Daoy (cell line): ENCODE measurements at places on chromosomes 12 and 14. TPM values are rescaled to one million over a fixed set of nuclear protein-coding genes. Genes with fewer than 3 reads are reported as not detected.

The REP15 gene
- total RNA-seq: 1.8 TPM in 1 of 2 replicates, not detected in the other

The PRB2 gene
- not detected in 2 replicates for total RNA-seq

The FAM186B gene
- 0.17 and 0.30 TPM in 2 replicates for total RNA-seq

The KRT85 gene
- total RNA-seq: 0.80 TPM in 1 of 2 replicates, not detected in the other

The VSIG10 gene
- 18.2 and 18.9 TPM in 2 replicates for total RNA-seq

The CD163L1 gene
- 2.9 and 21.4 TPM in 2 replicates for total RNA-seq

The RAPGEF3 gene
- 0.83 and 1.4 TPM in 2 replicates for total RNA-seq

The LYZ gene
- not detected in 2 replicates for total RNA-seq

The MDGA2 gene
- total RNA-seq: 0.69 and 2.6 TPM in 2 replicates

The PARP11 gene
- total RNA-seq: 2.0 and 5.4 TPM in 2 replicates

The CATSPERB gene
- not detected in 2 replicates for total RNA-seq

The CMTM5 gene
- total RNA-seq: not detected in 2 replicates

The ATF1 gene
- total RNA-seq: 21.8 and 37.5 TPM in 2 replicates

DNA sequence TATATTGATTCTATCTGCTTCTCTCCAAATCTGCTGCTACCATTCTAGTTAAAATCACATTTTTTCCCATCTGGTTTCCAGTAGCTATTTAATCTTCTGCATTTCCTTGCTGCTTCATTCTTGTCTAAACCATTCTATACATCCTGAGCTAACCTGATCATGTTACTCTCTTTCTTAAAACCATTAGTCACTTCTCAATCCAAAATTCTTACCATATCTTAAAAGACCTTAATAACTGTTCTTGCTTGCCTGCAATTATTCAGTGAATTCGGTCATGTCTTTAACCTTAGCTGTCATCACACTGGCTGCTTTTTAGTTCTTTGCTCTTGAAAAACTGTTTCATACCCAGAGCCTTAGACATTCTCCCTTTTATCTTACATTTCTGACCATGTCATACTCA, 56.4 kb upstream of the PZP start:
- no peak for DNase-seq

GRCh38 chr12:28814246-28814645, 334.8 kb upstream of the FAR2 start:
- no peak for DNase-seq

GRCh38 chr12:93671044-93671443, 6.1 kb upstream of the CRADD start:
- no peak for DNase-seq

- peak; percentile 27 for DNase-seq
Observed at GRCh38 chr14:31926652-31927347, 150.3 kb upstream of the ARHGAP5 start.

GRCh38 chr12:22467190-22467589, 77.2 kb downstream of the C2CD5 start:
- DNase-seq: peak; percentile 58

- peak; percentile 79 for DNase-seq
Observed at GRCh38 chr14:101628471-101628966, 67.2 kb downstream of the DIO3 start.

- no peak for DNase-seq
Observed at GRCh38 chr14:90531497-90531896, 134.7 kb downstream of the CALM1 start.

- DNase-seq: no peak
Observed at GRCh38 chr12:101908395-101908794, 31.0 kb downstream of the DRAM1 start.

DNA sequence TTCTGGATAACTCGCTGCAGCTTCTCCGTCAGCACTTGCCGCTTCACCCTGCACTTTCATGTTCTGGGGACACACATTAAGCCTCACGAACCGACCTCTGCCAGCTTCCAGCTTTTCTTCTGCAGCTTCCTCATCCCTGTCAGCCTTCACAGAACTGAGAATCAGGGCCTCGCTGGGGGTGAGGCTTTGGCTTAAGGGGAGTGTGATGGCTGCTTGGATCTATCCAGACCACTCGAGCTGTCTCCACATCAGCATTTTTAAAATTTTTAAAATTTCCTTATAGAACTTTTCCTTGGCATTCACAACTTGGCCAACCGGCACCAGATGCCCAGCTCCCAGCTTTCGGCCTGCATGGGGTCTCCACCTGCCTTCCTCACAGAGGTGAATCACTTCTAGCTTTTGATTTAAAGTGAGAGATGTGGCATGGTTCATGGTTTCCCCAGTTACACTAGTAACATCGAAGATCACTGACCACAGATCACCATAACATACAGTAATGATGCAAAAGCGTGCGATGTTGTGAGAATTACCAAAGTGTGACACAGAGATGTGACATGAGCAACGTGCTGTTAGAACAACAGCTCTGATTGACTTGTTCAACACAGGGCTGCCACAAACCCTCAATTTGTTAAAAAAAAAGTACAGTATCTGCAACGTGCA, 139.1 kb upstream of the C14orf180 start:
- DNase-seq: no peak

- no peak for DNase-seq
Observed at GRCh38 chr12:40946612-40947194, 241.4 kb upstream of the PDZRN4 start.

DNA sequence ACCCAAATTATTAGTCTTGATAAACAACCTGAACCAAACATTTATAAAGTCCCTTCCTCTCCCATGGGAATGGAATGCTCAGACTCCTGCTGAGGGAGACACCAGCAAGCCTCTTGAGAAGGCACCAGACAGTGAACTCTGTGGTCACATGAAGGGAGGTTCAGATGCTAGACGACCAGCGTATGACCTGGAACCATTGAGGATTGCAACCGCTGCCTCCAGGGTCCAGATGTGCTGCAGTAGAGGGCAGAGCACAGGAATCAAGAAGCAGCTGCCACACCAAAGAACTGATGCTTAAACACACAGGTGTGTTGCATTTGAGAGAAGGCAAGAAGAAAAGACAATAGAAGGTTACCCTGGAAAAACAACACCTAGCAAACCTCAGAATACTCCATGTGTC, 592.4 kb downstream of the AACS start:
- no peak for DNase-seq

GRCh38 chr14:105469456-105470349, 4.9 kb upstream of the CRIP2 start:
- DNase-seq: no peak

DNA sequence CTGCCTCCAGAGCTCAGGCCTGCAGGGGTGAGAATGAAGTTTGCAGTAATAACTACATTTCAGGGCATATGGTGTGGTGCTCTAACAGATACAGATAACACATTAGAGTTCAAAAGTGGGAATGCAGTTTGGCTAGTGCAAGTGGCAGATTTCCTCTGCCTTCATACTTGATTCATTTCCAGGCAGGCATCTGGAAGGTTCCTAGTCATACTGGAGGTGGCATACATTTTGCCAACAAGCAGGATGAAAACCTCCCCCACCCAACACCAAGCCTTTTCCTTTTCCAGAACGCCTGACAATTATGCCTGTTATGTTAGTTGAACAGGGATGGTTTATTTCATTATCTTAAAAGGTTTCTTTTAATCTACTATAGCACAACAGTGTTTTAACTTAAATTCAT, 24.3 kb downstream of the VTI1B start:
- DNase-seq: no peak

DNA sequence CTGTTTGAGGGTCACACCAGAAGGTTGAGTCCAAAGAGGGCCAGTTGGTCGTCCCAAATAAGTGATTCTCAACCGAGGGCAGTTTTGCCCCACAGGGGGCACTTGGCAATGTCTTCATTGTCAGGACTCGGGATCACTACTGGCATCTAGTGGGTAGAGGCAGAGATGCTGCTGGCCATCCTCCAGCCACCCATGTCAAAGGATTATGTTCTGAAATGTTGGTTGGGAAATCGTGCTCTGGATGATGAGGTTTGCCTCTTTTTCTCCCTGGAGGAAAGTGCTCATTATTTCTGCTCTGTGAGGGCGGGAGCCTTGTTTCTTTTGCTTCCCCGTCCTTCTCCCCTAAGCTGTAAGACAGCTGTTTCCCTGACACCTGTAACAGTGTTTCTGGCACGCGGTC, 3.6 kb downstream of the ZNF839 start:
- peak; percentile 75 for DNase-seq

DNA sequence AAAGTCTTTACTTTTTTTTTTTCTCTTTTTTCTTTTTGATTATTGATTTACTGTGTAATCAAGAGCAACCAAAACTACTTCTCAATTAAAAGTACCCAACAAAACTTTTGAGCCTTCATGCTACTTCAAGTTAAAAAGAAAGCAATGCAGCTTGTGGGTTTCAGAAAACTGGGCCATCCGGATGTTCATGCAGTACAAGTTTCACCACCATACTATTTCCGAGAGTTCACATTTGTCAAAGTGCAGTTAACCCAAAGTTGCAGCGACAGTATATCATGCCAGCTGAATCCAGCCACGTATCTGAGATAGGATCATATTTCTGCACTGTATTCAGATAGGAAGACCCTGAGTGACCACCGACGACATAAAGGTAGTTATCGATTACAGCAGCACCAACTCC, 33.0 kb downstream of the KLHL28 start:
- no peak for DNase-seq

DNA sequence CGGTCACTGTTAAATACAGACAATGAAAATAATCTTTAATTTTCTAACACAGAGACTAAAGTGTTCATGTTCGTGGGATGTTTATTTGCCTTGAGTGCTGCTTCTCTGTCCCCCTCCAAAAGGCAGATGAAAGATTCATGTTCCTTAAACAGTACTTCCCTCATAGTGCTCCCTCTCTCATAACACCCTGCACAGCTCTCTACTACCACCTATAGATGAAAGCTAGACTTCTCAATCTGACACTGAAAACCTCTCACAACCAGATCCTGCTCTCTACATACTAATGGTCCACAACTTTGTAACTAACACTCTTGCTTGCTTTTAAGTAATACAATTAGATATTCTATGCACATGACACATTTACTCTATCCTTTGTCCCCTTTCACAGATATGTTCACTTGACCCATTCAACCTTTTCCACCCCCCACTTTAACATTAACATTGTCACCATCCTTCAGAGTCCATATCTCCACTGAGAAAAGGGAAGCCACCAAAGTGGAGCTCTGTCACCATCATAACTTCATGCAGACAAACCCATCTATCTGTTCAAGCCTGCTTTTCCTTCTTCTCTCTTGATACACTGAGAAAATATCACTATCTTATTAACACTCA, 266.4 kb upstream of the USP15 start:
- DNase-seq: no peak

- no peak for DNase-seq
Observed at GRCh38 chr12:76374386-76375020, 26.3 kb upstream of the BBS10 start.

- DNase-seq: peak; percentile 30
Observed at GRCh38 chr14:99571303-99571986, 32.6 kb downstream of the CCDC85C start.

DNA sequence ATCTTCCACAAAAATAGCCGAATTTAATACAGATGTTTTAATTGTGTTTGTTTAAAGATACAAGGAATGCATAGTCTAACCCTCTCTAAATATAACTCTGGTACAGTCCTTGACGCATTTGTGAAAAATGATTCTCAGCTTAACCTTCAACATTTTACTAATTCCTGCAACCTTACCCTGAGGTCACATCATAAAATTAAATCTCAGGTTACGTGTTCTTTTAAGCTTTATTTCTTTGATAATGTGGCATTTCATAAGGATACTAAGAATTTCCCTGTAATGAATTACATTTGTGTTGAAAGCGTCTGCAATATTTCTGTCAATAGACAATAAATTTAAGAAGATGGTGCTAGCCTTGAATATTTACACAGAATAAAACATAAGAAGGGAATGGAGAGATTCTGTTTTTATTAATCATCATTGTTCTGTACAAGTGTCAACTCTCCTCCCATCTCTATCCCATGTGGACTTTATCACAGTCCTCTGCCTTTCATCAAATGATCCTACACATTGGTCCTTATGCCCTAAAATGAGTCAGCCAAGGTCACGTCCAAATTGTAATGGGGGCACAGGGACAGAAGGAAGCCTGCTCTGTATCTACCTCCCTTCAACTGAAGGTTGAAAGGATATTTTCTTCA, 769.3 kb upstream of the FLRT2 start:
- DNase-seq: no peak

DNA sequence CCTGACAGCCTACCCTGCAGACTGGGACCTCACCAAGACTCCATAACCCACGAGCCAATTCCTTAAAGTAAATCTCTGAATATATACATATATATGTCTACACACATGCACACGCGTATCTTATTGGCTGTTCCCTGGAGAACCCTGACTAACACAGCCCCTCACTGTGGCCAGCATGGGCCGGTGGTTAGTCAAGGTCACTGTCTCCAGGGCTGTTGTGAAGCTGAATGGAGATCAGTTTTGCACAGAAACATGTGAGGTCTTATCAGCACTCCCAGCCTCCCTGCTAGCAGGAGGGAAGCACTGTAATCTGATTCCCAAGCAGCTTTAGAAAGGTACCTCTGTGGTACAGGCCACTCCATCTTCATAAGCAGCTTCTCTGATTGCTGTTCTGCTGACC, 46.6 kb upstream of the PLEKHG6 start:
- DNase-seq: no peak

GRCh38 chr12:116628989-116629388, 69.8 kb downstream of the MAP1LC3B2 start:
- DNase-seq: no peak

GRCh38 chr14:85752175-85752574, 222.2 kb downstream of the FLRT2 start:
- no peak for DNase-seq

- peak; percentile 43 for DNase-seq
Observed at GRCh38 chr12:12791756-12792369, 6.4 kb downstream of the APOLD1 start.

- no peak for DNase-seq
Observed at GRCh38 chr14:67673451-67673850, 981 bp downstream of the VTI1B start.

- DNase-seq: no peak
Observed at GRCh38 chr12:3196488-3196887, 119.3 kb downstream of the TSPAN9 start.

DNA sequence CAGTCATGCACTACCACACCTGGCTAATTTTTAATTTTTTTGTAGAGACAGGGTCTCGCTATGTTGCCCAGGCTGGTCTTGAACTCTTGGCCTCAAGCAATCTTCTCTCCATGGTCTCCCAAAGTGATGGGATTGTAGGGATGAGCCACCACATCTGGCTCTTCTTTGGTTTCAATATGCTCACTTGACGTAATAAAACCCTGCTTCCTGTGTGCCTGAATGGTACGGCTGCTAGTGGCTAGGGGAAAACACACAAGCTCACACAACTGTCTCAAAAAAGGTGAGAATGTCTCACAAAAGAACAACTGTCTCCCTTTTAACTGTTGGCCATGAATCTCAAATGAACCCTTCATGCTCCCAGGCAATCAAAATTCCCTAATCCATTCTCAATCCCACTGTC, 15.0 kb downstream of the C1S start:
- DNase-seq: no peak
